ENCODE measurements at places on chromosomes 2 and 18. TPM values are rescaled to one million over a fixed set of nuclear protein-coding genes. Genes with fewer than 3 reads are reported as not detected.

The IL37 gene
- total RNA-seq = not detected

The ZSWIM2 gene
- not detected for total RNA-seq

The FBXO48 gene
- total RNA-seq = 1.7 TPM

The UGT1A5 gene
- not detected for total RNA-seq

The SEPTIN10 gene
- 78.9 TPM for total RNA-seq

The CAMKMT gene
- 9.9 TPM for total RNA-seq

The CNRIP1 gene
- 2.4 TPM for total RNA-seq

The KCNE4 gene
- total RNA-seq = not detected

The PID1 gene
- 211 TPM for total RNA-seq

The CXCR2 gene
- not detected for total RNA-seq

The NYAP2 gene
- total RNA-seq = not detected

The RALBP1 gene
- 47.9 TPM for total RNA-seq

The CDK5R2 gene
- not detected for total RNA-seq

The SLC14A1 gene
- not detected for total RNA-seq

The UGT1A6 gene
- total RNA-seq = not detected

The TMEM182 gene
- 5.3 TPM for total RNA-seq

The NXPH2 gene
- not detected for total RNA-seq

The CHRND gene
- total RNA-seq = not detected

The UGT1A1 gene
- total RNA-seq = not detected

The BOLL gene
- not detected for total RNA-seq

The FOXI3 gene
- not detected for total RNA-seq

The CCDC68 gene
- total RNA-seq = 3.3 TPM
